ENCODE measurements at places on chromosomes 16 and 17.

DNA sequence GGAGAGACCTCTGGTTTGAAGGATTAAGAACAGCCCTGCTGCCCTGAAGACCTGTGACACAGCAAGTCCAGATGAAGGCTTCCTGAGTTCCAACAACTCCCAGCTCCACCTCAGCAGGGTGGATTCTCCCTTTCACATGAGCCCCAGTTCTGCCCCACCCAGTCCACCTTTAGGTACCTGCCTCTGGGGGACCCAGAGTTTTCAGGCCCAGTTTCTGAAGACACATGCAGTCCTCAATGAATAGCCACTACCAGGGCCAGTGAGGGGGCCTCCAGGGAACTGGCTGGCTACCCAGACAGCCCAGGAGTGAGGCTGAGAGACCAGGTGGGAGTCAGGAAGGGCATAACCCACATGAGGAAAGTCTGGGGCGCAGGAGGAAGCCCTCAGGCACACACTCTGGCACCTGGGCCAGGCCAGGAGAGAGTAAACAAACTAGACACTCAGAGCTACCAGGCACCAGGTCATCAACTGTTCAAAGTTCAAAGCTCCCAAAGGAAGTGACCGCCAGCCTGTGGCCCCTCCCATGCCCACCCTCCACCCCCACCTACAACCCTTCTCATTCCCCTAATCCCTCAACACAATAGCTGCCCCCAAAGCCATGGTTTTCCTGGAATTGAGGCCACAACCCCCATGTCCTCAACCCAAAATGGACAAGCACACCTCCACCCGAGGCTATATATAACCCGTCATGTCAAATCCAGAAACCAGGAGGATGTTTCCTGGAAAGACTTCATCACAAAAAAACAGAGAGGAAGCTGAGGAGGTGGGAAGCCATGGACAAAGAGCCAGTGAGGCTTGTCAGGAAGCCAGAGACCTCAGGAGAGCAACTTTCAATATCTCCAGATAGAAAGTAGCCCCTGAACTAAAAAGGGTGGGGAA is 2.1 kb downstream of the MYO18A start:
- no peak for DNase-seq

DNA sequence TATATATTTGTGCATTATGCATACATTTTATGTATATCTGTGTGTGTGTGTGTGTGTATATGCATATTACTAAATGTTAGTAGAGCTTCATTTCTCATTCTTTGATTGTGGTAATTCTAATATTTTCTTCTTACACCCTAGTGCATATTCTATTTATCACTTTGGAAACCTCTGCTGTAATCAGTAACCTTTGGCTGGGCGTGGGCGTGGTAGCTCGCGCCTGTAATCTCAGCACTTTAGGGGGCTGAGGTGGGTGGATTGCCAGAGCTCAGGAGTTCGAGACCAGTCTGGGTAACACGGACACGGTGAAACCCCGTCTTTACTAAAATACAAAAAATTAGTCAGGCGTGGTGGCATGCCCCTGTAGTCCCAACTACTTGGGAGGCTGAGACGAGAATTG is 26.9 kb downstream of the CPSF4L start:
- DNase-seq, result no peak

DNA sequence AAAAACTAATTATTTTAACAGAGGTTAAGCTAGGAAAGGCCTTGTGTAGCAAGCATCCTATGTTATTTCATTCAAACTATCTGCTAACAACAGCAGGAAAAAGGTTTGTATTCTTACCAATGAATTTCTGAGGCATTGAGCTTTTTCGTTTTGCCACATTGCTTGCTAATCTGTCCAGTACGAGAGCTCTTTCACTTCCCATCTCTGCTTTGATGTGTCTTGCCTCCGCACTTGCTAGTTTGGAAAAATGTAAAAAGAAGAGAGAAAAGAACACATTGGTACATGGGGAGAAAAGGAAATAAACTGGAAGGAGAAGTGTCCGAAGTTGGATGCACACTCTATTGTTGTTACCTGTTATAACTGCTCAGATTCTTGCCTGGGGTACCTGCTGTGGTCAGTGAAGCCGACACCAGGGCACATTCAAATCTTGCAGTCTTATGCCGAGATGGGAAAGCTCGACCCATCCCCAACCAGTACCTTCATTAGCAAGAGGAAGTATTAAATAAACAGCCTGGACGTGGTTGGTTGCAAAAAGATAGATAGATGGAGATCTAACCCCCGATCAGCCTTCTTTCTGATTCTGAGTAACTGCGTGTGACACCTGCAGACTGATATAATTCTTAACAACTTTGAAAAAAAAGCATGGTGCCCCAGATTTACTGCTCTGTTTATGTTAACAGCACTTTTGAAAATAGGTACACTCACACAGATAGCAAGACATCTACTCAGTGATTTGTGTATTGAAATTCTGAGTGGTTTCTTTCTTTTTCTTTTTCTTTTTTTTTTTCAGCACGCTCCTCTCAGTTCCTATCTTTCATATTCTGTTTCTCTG is 40.0 kb downstream of the GRB7 start:
- DNase-seq, result no peak

GRCh38 chr17:7026471-7027115 is 3.7 kb downstream of the BCL6B start:
- no peak for DNase-seq

DNA sequence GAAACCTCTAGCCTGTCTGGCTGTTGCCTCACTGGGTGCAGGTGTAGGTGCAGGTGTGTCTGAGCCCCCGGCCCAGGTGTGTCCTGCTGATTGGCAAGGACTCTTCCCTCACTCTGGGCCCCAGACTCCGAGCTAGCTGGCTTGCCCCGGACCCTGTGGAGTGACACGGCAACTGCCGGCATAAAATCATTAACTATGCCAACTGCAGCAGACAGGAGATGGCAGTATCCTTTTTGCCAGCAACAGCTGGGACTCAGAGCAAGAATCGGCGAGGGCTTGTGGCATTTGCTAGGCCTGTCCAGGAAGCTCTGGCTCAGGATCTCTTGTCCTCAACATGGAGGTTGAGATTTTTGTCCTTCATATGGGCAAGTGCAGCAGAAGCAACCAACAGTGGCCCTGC is 20.8 kb downstream of the CIAPIN1 start:
- DNase-seq, result no peak

DNA sequence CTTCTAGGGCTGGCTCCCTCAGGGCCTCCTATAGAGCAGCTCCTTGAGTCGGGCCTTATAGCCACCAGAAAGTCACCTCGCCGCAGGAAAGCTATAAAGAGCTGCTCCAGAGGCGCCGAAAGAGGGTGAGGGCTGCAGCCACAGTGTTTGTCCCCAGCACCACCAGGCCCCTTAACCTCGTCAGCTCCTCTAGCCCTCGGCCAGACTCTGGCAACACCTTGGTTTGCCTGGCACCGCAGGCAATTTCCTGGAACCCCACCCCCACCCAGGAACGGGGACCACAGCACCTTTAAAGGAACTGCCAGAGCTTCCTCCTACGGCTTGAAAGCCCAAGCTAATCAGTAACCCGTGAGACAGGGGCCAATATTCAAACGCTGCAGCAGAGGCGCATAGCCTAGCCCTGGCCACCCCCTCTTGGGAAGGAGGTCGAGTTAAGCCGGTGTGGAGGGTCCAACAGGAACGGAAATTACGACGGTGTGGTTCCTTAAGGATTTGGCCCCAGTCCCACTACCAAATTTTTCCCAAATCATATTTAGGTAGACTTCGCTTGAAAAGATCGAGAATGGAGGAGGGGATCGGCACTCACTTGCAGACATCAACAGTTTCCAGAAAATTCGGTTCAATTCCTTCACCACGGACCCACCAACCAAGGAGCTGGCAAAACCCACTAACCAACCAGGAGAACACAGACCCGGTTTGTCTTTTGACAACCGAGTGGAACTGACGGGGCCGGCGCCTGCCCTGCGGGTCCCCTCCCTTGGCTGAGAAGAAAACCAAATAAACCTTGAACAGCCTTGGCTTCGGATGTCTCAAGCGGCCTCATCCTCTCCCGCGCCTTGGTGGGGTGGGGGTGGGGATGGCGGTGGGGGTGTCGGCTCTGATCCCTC is 3.0 kb downstream of the HOXB6 start:
- no peak for DNase-seq

- DNase-seq, result no peak
Observed at GRCh38 chr16:75045424-75045823, 46.6 kb downstream of the ZNRF1 start.

- no peak for DNase-seq
Observed at GRCh38 chr16:31361201-31362110, 6.5 kb downstream of the ITGAX start.

- no peak for DNase-seq
Observed at GRCh38 chr16:75024594-75024993, 25.8 kb downstream of the ZNRF1 start.

- no peak for DNase-seq
Observed at GRCh38 chr17:44969144-44969780, 1.2 kb upstream of the C1QL1 start.

- DNase-seq, result no peak
Observed at GRCh38 chr17:17728550-17729251, 47.4 kb downstream of the RAI1 start.

DNA sequence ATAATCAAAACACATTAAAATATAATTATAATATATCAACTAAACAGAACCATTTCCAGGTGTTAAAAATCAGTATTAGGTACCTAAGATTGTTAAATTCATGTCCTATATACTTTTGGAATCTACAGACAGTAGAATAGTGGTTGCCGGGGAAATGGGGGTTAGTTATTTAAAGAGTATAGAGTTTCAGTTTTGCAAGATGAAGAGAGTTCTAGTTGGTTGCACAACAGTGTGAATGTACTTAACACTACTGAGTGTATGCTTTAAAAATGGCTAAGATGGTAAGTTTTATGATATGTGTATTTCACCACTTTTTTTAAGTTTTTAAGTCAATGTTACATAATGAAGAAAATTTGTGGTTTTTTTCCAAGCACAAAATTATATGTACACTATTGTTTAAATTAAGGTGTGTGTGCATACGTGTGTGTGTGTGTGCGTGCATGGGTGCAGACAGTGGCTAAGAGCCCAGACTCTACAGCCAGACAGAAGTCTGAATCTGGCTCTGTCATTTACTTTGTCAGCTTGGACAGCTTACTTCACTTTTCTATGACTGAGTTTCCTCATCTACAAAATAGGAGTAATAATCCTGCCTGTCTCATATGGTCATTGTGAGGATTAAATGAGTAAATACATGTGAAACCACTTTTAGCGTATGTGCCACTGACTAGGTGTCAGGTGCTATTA is 25.3 kb upstream of the PHAF1 start:
- DNase-seq, result no peak

DNA sequence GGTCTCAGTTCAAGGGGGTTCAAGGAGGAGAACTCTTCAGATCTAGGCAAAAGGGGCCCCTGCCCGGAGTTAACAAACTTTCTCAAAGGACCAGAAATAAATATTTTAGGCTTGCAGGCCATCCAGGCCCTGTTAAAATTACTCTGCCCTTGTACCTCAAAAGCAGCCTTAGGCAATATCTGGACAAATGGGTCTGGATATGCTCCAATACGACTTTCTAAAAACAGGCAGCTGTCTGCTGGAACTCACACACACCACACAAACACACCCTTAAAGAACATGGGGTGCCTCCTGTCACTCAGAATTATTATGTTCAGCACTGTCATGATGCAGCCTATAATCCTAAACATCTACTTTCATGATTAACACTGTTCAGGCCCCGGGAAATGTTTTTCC is 75.5 kb downstream of the TMEM132E start:
- DNase-seq, result no peak

- no peak for DNase-seq
Observed at GRCh38 chr17:75168998-75169397, 13.8 kb downstream of the SUMO2 start.

GRCh38 chr17:29973005-29973404 is 31.6 kb downstream of the EFCAB5 start:
- no peak for DNase-seq

DNA sequence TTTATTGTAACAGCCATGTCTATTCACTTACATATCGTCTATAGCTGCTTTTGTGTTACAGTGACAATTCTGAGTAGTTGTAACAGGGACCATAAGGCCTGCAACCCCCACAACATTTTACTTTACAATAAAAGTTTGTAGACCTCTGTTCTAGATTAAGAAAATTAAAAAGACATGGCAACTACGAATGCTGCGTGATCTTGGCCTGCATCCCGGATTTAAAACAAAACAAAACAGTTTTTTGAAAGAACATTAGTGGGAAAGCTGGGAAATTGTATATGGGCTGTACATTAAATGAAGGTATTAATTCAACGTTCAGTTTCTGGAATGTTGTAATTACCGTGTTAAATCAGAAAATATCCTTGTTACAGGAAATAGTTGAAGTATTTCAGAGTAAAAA is 64.1 kb downstream of the RMI2 start:
- no peak for DNase-seq

DNA sequence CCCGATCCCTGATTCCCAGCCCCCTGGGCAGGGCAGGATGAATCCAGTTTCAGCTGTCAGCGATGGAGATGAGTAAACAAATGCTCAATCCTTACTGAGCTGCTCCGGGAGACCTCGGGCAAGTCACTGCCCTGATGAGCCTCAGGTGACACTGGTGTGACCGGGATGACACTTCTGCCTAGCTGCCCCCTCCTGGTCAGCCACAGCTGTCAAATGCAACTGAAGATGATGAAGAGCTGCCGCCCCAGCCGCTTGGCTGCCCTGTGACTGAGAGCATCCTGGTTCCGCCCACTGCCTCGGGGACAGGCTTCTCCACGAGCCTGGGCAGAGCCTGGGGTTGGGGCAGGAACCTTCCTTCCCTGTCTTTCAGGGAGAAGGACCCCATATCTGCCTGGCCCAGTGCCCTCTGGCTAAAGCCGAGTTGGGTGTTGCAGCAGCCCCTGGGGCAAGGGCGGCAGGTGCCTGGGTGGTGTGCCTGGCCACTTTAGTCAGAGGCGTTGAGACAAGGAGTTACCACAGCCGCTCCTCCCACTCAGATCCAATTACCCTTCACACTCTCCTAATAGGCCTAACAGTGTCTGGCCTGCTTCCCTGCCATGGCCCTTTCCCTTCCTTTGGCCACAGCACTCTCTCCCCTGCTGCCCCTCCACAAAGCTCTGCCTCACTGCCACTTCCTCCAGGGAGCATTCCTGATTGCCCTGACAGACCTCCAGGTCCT is 5.5 kb downstream of the CCL17 start:
- DNase-seq, result no peak

DNA sequence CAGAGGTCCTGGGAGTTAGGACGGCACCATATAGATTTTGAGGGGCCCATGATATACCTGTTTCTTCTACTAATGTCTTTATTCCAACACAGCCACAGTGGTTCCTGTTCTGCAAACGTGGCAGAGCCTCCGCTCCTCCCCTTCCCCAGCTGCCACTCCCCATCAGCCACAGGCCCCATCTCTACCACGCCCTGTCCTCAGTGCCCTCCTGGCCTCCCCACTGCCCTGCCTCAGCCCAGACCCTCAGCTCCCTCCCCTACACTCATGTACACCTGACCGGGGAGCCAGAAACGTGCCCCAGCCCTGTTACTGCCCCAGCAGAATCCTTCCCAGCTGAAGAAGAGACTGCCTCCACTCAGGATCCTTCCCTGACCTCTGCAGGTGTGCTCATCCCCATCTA is 11.9 kb upstream of the RBFOX3 start:
- DNase-seq, result no peak

All from activated CD8-positive, alpha-beta memory T cell treated with anti-CD3 and anti-CD28 coated beads, Interleukin-2, amount 50 U/mL, for 4 hours (primary cell).